ENCODE measurements at places on chromosomes 5 and 9. TPM values are rescaled to one million over a fixed set of nuclear protein-coding genes. Genes with fewer than 3 reads are reported as not detected.

DNA sequence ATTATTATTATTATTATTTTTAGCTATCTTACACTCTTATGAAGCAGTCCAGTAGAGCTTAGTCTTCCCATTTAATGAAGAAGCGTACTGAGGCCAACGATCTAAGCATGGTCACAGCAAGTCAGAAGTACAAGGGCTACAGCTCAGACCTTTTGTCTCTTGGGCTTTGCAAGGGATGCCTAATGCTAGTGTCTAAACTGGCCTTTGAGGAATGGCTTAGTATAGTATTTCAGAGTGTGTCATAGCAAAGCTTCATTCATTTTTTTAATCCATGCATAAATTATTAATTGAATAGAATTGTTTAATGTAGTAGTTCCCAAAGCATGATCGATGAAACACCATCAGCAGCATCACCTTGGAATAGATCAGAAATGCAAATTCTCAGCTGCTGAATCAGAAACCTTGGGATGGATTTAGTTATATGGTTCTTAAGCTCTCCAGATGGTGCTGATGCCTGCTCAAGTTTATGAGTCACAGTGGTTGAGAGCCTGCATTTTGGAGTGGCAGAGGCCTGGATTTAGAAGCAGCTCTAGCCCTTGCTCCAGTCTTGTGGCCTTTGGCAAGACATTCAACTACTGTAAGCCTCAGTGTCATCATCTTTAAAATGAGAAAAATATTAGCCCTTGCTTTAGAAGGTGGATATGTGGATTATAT lies 6.1 kb downstream of the IL12B start:
- no peak for DNase-seq

Gene SLC4A9
- not detected for total RNA-seq

Gene GCNT1
- total RNA-seq = 9.9 TPM

- no peak for DNase-seq
Measured at GRCh38 chr5:115510145-115510645, 34.4 kb downstream of the FEM1C start.

- no peak for DNase-seq
Measured at GRCh38 chr9:80020530-80020929, 448.8 kb downstream of the TLE4 start.

DNA sequence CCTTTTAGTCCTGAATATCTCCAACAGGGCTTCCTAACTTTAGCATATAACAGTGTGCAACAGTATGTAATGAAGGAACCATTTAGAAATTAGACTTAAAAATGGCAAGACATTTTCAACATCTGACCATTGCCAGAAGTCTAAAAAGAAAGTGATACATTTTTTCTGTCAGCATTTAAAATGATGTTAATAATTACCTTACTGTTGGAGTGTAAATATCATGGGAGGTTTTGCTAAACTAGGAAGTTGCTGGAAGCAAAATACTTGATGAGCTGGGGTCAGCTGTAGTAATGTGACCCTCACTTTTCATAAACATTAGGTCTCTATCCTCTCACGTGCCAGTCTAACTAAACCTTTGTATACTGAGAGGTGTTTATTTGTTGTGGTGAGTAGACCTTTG lies 68.8 kb downstream of the NTRK2 start:
- no peak for DNase-seq

- no peak for DNase-seq
Measured at GRCh38 chr5:59037453-59037852, 454.6 kb downstream of the RAB3C start.

Gene ACTBL2
- 2.2 TPM for total RNA-seq

DNA sequence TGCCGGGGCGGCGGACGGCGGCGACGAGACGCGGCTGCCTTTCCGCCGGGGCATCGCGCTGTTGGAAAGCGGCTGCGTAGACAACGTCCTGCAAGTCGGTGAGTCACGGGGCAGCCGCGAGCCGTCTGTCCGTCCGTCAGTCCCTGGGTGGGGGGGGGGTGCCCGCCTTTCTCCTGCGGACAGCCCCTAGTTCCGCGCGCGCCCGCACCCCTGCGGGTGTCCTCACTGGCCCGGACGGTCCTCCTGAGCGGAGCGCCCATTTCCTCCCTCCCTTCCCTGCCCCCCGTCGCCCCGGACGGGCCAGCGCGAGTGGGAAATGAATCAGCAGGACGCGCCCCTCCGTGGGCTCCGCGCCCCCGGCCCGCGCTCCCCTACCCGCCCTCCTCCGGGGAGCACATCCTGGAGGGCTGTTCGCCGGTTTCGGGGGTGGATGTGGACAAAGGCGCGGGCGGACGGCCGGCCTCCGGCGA lies 828 bp downstream of the ZSWIM6 start:
- DNase-seq = no peak

Data from epithelial cell of proximal tubule (primary cell).